Activated T-helper 17 cell treated with anti-CD3 and anti-CD28 coated beads, Interleukin-2, amount 50 U/mL, for 72 hours (primary cell): ENCODE measurements at places on chromosomes 1 and 21. TPM values are rescaled to one million over a fixed set of nuclear protein-coding genes. Genes with fewer than 3 reads are reported as not detected.

DNA sequence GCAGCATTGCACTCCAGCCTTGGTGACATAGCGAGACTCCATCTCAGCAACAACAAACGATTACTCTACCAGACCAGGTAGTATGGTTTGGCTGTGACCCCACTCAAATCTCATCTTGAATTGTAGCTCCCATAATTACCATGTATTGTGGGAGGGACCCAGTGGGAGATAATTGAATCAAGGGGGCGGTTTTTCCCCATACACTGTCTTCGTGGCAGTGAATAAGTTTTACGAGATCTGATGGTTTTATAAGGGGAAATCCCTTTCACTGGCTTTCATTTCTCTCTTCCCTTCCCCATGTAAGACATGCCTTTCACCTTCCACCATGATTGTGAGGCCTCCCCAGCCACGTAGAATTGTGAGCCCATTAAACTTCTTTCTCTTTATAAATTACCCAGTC is 66.0 kb downstream of the BACE2 start:
- peak; percentile 54 for ATAC-seq

- no peak for ATAC-seq
These were observed 50.9 kb downstream of the ITPKB start for GRCh38 chr1:226688056-226688748.

Gene GPR37L1
- not detected for total RNA-seq

- ATAC-seq: no peak
These were observed 105.9 kb upstream of the IGSF21 start for GRCh38 chr1:18001725-18002124.

- no peak for ATAC-seq
These were observed 13.6 kb upstream of the RGS4 start for GRCh38 chr1:163055531-163055930.

Gene GUCA2A
- not detected for total RNA-seq

- ATAC-seq: peak; percentile 33
These were observed 194.0 kb downstream of the TOMM20 start for GRCh38 chr1:234934611-234935033.

Gene HSPB7
- not detected for total RNA-seq

Gene ERMAP
- total RNA-seq: 3.7 TPM

- no peak for ATAC-seq
These were observed 47.8 kb upstream of the LRRN2 start for GRCh38 chr1:204733289-204733688.

- ATAC-seq: no peak
These were observed 20.4 kb downstream of the MAP7D1 start for GRCh38 chr1:36176106-36176949.

GRCh38 chr1:36211841-36212240 is 12.4 kb upstream of the THRAP3 start:
- no peak for ATAC-seq
